ENCODE measurements at places on chromosomes 16 and 17.

DNA sequence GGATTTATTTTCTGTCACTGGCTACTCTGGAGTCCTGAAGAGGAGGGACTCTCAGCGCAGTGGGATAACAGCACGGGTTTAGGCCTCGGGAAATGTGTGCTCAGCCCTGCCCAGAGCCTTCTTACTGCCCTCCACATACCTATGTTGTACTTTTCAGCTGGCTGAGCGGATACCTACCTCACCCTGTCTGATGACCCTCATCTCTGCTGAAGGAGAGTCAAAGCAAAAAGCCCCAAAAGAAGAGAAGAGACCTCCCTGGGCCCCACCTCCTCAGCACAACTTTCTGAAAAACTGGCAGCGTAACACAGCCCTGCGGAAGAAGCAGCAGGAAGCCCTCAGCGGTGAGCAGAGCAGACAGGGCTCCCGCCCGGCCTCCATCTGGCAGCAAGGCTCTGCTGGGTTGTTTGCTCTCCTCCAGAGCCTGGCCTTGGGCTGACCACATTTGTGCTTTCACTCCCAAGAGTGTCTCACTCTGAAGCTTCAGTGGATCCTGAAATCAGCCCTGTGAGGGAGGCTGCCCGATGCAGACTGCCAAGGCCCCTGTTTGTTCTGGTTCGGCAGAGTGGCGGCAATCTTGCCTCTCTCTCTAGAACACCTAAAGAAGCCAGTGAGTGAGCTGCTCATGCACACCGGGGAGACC is 10.3 kb downstream of the MYCBPAP start:
- no peak for DNase-seq

- DNase-seq, result no peak
Observed at GRCh38 chr16:51298800-51299199, 147.7 kb upstream of the SALL1 start.

DNA sequence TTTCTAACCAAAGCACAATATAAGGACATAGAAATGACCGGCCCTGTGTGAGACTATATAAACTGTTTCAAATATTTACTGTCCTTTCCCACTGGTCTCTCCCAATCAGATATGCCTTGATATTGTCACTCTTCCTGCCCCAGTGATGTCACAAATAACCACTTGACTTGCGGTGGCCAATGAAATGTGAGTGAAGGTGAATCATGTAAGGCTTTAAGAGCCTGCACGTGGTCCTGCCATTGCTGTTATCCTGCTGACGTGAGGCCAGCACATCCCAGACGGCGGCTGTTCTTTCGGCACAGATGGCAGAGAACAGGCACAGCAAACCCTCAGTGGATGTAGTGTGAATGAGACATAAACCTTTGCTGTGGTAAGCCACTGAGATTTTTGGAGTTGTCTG is 5.4 kb upstream of the KLHL11 start:
- no peak for DNase-seq

- DNase-seq, result no peak
Observed at GRCh38 chr16:58508671-58509251, 6.6 kb upstream of the SETD6 start.

DNA sequence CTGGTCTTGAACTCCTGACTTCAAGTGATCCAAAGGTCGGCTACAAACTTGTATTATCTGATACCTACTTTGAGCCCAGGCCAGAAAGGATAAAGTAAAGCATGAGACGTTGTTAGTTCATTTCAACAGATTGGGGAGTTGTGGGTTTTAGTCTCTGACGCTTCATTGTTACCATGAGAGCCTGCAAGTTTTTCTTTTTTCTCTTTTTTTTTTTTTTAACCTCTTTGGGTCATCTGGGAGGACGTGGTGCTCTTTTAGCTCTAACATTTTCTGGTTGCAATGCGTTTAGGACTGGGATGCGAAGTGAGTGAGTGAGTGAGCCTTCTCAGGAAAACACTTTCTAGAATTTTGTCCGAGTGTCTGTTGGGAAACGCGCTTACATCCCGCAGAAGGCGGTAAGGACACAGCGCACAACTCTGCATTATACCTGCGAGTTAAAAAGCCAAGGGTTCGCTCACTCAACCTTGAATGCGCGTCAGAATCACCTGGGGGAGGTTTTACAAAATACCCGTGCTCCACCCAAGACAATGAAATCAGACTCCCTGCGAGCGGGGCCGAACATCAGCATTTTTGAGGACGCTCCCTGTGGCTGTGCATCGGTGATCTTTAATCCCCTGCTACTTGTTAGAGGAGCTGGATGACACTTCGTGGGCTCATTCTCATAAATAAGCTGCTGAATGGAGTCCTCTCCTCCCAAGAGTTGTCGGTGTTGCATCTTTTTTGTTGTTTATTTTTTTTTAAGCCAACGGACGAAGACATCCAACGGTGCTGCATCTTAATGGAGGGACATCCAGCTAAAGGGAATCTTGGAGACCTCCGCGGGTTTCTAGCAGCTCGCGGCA is 629 bp upstream of the RNF135 start:
- peak; percentile 10 for DNase-seq

GRCh38 chr17:6471531-6472465 is 27.5 kb downstream of the PIMREG start:
- DNase-seq, result no peak

DNA sequence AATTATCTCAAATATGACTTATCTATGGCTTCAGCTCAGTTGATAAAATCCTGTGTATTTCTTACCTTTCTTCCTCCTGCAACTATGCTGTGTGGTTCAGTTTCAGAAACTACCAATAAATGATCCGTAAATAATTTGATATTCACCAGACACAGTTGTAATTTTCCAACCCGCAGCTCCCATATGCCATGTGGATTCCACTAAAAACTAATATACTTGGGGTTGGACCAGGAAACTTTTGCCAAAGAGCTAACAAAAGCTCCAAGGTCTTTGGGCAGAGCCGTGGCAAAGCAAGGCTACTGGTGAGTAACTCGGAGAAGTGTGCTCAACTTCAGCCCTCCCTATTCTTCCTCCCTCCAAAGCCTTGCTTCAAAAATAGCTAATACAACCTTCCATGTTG is 2.3 kb upstream of the CHST6 start:
- no peak for DNase-seq

DNA sequence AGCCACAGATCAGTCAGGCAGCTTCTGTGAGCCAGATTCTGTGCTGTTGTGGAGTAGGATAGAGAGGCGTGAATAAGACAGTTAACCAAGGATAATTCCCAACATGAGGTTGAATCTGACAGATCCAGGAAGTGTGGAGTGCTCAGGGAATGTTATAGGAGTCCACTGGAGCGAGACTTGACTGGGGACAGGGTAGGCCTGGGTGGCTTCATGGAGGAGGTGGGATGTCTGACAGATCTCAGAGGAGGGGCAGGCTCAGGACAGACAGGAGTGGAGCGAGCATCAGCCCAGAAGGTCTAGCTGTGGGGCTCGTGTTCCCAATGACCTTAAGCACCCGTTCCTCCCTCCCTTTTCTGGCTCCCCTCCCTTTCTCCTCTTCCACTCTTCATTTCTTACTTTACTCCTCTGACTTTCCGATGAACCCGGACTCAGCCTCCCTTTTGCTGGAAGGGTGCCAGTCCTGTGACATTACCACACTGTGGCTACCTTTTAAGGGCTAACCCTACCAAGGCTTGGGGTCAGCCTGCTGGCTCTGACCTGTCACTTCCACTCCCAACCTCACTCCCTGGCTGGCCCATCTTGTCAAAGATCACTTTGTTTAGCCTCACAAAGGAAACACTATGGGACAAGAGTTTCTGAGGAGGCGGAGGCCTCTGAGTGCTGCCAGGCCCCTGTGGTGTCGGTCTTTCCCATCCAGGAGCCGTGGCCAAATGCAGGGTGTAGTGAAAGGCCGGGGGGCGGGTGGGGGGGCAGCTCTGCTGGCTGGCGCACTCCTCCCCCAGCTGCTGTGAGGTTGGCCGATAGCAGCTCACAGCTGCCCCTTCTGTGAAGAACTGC is 28.5 kb upstream of the EFCAB13 start:
- DNase-seq, result no peak

DNA sequence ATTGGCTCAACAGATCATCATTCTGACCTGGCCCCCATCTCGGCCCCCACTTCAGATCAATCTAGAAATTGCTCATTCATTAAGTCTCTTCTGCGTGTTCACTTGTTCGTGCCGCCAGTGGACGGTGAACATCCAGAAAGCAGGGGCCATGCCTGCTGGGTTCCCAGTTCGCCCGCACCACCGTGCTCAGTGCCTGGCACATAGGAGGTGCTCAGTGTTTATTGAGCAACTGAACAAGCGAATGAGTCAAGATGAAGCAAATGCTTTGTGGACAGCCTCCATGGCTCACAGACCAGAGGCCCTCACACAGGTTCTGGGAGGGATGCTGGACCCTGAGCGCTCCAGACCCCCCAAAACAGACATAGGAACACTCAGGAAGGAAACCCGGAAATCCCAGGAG is 13.9 kb downstream of the BEAN1 start:
- no peak for DNase-seq

- peak; percentile 29 for DNase-seq
Observed at GRCh38 chr16:21116148-21116693, 34.4 kb downstream of the DNAH3 start.

DNA sequence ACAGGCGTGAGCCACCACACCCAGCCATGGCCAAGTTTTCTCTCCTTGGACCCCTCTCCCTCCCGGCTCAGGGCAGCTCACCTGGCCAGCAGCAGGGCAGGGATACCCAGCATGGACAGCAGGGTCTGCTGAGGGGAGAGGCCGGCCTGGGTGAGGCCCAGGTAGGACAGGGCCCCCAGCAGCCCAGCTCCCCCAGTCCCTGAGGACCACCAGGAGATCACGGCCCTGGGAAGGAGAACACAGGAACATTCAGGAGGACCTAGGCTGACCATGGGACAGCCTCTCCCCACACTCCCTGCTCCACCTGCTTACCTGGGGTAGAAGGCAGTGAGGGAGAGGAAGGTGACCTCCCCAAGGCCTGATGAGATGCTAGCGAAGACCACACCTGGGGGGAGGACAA is 5.6 kb downstream of the CLN3 start:
- DNase-seq, result no peak

GRCh38 chr17:16342979-16343378 is 10.3 kb downstream of the CENPV start:
- no peak for DNase-seq

DNA sequence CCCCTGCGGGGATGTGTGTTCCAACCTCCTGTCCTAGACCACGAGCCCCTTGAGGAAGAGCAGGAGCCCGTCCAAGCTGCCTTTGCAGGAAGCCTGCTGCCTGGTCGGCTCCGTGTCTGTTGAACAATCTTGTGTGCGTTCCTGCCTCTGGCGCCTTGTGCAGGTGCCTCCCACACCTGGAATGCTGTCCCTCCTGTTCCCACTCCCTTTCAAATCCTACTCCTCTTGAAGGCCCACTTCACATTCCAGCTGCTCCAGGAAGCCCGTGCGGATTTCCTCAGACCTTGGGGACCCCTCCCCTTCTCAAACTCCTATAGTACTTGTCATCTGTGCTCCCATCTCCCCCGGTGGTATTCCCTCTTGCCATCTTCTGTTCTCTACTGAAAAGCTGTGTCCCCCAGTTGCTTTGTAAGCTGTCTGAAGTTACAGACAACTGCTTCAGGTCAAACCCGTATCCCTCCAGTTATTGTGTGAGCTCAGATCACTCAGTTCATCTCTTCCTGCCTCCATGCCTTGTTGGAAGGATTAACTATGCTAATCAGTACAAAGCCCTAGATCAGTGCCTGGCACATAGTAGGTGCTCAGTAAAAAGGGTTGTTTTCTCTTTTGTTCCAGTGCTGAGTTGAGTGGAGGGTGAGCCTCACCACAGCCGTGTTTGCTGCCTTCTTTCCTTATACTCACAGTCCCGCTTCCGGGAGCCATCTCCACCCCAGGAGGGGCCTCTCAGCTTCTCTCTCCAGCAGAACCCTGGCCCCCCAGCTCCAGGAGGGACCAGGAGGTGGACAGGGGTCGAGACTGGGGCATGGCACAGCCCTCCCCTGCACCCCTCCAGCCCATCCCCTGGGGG is 241.8 kb upstream of the CIBAR2 start:
- no peak for DNase-seq

DNA sequence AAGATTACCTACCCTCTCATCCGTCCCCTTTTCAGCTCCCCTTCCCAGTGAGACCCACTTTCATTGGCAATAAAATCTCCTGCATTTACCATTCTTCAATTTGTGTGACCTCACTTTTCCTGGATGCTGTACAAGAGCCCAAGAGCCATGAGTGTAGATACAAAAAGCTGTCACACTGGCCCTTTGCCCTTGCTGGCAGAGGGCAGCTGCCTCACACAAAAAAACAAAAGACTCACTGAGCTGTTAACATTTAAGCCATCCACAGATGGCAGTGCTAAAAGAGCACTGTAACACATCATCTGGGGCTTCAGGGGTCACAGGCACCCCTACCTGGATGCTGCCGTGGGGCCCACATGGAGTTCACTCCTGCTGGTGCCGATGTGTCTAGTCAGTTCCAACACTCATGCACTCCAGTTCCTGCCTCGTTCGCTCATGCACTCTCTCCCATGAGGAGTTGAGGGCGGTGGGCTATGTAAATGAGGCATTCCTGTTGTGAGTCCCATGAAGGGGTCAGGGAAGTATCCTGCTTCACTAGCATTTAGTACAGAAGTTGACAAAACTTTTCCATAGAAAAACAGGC is 123.1 kb downstream of the CA10 start:
- no peak for DNase-seq

DNA sequence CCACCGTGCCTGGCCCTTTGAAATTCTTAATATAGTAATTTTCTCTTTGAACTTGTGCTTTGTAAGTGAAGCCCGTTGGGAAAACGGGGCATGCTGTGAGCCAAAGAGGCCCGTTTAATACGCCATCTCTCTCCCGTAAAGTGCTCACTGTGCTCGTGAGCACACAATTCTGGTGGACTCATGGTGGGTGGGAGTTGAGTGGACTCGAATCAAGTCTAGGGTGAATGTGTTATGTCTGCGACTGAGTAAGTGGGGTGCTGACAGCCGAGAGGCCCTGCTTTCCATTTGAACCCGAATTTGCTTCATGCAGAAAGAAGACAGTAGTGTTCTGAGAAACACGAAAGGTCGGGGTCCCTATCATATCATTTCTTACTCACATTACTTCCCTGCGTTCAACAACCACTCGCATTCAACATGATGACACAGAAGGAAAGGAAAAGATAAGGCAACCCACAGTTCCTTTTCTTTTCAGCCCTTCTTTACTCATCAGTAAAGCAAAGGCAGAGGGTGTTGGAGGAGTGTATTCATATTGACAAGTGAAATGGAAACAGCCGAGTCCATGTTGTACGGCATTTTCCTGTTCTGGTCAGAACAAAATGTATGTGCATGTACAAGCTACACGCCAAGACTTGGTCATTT is 4.8 kb upstream of the ATP2A3 start:
- DNase-seq, result no peak

DNA sequence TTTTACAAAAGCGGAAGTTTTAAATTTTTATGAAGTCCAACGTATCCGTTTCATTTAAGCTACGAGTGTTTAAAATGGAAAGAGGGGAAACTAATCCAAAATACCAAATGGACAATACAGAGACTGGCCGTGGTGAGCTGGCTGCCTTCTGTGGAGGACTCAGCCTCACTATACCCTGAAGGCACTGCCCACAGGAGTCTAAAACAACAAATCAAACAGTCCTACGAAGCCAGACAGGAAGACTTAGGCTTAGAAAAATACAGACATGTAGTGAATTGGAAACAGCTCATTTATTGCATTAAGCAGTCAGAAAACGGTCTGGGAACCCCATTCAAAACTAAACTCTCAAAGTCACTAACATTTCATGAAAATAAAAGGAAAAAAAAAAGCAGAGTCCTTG is 75.1 kb downstream of the CYTH1 start:
- DNase-seq, result no peak

Data from CD4-positive, alpha-beta T cell treated with Interferon alpha-2 for 1 hour (primary cell).